ENCODE measurements at places on chromosomes 3 and 15.

GRCh38 chr15:62858343-62858742 lies 184.2 kb upstream of the TPM1 start:
- H3K4me1 ChIP-seq, result no peaks in the 10 kb centered on the region
- H3K27me3 ChIP-seq, result peaks cover 9% of the 10 kb centered on the region
- no peaks in the 10 kb centered on the region for H3K36me3 ChIP-seq

DNA sequence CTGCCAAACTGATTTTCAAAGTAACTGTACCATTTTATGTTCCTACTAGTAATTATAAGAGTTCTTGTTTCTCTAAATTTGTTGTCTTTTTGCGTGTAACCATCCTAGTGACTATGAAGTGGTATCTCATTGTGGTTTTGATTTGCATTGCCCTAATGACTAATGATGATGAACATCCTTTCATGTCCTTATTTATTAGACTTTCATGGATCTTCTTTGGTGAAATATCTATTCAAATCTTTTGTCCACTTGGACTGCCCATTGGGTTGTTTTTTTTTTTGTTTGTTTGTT lies 3.6 kb downstream of the OXSR1 start:
- H3K4me1 ChIP-seq, result peaks cover 23% of the 10 kb centered on the region
- H3K36me3 ChIP-seq, result peaks cover 23% of the 10 kb centered on the region
- H3K4me3 ChIP-seq, result no peak overlapping the region
- DNase-seq, result no peak

DNA sequence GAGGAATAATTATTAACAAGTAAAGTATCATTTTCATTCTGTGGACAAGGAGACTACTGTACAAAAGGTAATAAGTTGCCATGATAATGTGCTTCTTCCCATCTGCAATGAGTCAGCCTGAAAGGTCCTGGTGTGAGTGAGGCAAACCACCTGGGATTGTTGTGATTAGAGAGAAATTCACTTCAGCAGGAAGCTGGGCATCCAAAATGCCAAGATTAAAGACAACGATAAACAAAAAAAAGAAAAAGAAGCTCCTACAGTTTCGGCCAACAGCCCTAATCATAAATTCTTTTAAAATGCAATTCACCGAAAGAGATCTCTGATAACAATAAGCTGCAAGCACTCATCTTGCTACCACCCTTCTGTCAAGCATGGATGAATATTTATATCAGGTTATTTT lies 507.8 kb downstream of the TUSC7 start:
- H3K4me1 ChIP-seq, result no peaks in the 10 kb centered on the region
- H3K36me3 ChIP-seq, result no peaks in the 10 kb centered on the region
- no peak overlapping the region for H3K4me3 ChIP-seq

DNA sequence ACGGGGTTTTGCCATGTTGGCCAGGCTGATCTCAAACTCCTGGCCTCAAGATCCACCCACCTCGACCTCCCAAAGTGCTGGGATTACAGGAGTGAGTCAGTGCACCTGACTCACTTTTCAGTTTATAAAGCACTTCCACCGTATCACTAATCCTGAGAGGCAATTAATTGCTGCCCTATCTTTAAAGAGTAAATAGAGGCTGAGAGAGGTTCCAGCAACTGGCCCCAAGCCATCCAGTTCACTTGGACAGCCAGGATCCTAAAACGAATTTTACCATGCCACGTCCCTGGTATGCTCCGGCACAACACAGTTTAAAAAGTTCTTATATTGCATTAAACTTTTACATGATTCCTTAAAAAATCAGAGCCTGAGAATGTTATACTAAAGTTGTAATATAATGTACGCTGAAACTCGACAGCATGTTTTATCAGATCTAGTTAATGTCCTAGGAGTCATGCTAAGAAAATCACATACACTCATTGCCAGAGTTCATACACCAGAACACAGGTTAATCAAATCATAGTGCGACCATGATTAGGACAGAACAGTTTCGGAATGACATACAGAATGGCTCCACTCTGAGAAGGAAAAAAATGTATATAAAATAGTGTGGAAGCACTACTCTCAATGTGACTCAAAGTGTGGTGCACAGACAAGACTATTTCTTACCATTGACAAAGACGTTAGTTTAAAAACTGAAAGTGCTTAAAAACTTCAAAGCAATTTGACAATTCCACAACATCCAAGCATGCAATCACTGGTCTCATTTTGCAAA lies 125.4 kb downstream of the ULK4 start:
- H3K4me3 ChIP-seq, result no peak overlapping the region
- 0 out of 3 replicates have a peak, but pooled peaks cover 5% of the 10 kb centered on the region for H3K27me3 ChIP-seq
- no peak overlapping the region for H3K27ac ChIP-seq
- H3K4me1 ChIP-seq, result no peaks in the 10 kb centered on the region
- no peaks in the 10 kb centered on the region for H3K36me3 ChIP-seq

- no peaks in the 10 kb centered on the region for H3K4me1 ChIP-seq
- H3K27me3 ChIP-seq, result peaks cover 11% of the 10 kb centered on the region
- DNase-seq, result no peak
Observed at GRCh38 chr15:75309711-75310110, 26.2 kb upstream of the COMMD4 start.
